ENCODE measurements at places on chromosomes 16 and 17. TPM values are rescaled to one million over a fixed set of nuclear protein-coding genes. Genes with fewer than 3 reads are reported as not detected.

DNA sequence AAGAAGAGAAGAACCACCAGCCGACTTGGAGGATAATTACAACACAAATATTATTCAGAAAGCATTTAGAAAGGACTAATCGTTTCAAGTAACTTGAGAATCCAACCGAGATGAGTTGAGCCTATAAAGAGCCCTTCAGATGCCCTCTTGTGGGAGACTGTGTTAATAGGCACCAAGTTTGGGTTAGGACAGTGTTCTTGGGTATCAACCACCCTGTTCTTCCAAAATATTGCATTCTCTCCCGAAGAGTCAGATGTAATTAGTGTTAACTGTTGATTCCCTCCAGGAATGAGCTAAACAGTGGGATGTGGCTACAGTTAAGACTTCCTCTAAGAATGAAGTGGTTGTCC is 87.8 kb upstream of the NOL11 start:
- no peak for DNase-seq

The C16orf96 gene
- total RNA-seq: not detected

The SHISA6 gene
- total RNA-seq: 0.77 TPM

The CETP gene
- total RNA-seq: 0.35 TPM

Data from mucosa of descending colon (tissue), 3 donors.